ENCODE measurements at places on chromosomes 6 and 20.

DNA sequence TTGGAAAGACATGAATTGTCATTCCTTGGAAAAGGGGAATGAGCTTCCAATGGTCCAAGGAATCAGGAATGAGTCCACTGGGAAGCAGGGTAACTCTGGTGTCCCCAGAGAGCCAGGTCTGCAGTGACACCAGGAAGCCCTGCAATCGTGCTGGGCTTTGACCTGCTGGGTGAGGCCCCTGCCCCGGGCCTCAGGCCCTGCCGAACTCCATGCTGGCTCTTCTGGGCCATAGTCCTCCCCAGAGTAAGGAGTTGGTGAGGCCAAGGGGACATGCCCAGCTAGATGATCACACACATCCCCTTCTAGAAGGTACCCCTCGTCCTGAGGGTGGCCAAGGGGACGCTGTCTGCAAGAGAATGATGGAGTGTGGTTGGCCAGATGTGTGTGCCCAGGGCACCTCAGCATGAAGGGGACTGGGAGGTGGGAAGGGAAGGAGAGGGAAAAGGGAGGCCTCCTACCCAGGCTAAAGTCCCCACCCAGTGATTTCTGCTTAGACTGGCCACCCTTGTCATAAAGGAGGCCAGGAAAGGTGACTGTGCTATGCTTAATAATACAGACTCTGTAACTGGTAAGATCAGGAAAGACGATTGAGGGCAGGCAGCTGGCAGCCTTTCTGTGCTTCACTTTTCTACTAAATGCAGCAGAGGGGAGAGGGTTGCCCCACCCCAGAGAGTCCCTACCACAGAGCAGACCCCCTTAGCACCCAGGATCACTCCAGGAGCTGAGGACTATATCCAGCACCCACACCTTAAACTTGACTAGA is 119.3 kb downstream of the SNX5 start:
- no peak for DNase-seq

DNA sequence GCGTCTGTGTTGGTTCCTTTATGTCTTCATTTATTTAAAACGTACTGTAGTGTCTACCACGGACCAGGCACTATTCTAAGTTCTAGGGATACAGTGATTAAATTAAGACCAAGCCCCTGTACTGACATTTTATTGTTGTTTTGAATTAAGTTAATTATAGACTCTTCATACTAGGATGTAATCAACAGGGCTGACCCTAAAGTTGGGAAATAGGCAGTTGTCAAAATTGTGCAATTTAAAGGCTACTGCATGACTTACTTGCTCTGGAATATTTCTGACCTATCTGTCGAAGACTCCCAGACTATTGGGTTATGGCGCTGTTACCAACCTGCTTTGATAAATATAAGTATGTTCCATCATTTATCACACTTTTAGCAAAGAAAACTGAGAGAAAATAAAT is 6.7 kb downstream of the MYO6 start:
- no peak for DNase-seq

GRCh38 chr6:30463242-30463641 is 26.1 kb upstream of the HLA-E start:
- no peak for DNase-seq

DNA sequence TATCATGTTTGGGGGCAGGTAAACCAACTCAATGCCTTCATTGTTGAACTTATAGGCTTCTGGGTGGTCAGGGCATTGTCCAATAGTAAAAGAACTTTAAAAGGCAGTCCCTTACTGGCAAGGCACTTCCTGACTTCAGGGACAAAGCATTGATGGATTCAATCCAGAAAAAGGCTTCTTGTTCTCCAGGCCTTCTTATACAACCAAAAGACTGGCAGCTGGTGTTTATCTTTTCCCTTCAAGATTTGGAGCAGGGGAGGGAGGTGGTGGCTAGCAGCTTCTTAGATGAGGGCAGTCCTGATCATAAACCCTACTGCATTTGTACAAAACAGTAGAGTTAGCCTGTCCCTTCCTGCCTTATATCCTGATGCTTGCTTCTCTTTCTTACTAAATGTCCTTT is 57.5 kb downstream of the NCOA3 start:
- no peak for DNase-seq

DNA sequence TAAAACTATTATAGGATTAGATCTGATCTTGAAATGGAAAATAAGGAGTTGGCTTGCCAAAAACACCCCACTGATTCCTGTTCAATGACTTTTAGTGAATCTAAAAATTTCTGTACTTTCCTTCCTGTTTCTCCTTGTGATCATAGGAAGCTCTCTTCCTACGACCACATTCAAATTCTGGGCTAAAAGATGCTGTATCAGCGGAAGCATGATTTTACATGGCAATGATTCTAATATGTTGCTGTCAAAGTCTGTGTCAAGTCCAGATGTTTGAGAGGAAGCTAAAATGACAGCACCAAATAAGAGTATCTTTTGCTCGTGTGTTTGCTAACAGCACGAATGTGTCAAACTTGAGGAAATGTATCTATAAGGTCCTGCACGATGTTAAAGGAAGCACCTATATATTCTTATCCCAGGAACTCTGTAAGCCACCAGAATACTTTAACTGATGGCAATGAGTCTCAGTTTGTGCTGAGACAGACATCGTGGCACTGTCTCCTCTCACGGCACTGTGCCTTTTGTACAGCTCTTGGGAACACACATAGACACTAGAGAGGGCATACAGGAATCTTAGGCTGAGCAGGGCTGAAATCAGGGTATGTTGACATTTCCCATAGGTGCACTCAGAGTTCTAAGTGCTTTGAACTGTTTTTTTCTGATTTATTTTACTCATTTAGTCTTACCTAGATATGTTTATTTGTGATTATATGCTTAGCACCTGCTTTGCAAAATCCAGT is 24.9 kb upstream of the MAP3K4 start:
- no peak for DNase-seq

DNA sequence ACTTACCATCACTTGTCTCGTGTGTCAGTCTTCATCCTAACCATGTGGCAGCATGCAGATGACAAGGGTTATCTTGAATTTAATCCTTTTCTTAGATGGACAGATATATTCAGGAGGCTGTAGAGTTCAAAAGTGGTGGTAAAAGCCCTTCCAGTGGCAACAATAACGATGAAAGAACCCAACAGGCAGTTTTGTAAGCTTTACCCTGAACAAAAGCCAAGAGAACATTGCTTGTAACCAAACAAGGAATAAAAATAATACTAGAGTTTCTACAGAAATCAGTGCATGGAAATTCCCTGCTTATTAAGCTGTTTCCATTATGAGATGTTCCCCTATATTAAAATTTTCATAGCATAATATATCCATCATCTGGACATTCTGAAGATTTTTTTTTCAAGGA is 69.7 kb downstream of the PDE7B start:
- no peak for DNase-seq

DNA sequence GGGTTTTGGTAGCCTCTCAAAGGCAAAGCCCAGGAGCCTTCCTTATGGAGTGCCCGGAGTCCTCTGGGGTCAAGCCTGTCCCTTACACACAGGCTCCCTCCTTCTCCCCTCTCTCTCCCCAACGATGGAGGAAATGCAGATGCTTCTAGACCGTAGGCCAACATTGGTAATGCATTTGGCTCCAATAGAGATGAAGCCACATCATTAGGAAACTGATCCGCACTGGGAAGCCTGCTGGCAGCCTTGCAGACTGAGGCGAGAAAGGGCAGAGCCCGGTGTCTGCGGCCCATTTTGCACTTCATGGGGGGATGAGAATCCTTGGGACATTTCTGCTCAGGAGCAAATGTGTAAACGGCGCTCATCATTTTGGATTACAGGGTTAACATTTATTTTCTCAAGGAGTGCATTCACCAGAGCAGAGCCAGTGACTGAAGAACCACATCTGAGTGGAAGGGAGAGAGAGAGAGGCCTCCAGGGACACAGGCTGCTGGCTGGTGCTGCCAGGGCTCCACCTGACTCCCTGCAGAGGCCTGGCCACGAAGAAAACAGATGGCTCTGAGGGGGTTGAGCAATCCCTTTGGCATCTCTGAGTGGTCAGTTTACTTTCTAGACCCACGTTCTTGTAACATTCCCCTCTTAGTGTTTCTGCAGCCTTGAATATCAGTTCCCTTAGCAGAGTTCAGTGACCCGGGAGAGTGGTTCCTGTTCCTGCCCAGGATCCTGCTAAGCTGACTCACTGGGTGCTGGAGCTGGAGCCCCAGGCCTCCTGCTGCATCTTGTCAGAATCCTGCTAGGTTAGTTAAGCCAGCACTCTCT is 4.4 kb upstream of the CST3 start:
- no peak for DNase-seq

- DNase-seq, result peak; percentile 58
Observed at GRCh38 chr6:135053406-135053805, 1.2 kb downstream of the HBS1L start.

DNA sequence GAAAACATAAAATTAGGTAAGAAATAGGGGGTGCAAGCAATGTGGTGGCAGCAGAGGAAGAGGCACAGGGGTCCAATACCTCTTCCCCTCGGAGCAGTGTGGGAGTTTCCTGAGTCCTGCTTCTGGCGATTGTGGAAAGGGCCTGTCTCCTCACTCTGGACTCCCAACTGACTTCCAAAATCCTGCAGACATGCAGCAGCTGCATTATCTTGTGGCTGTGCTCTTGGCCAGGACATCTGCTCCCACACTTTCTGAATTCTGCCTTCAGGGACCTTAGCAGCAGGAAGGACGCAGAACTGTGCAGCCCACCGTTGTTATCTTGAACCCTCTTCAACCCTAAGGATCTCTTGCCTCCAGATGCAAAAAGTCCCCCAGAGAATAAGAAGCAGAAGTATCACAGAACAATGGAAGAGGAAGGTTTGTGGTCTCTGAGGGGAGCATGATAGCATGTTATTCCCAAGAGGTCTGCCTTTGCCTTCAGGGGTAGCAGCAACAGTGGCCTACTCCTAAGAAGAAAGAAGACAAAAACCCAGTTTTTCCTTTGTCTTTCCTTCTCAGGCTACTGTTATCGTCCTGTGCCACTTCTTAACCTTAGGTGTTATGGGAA is 102.5 kb upstream of the EMILIN3 start:
- no peak for DNase-seq

- DNase-seq, result peak; percentile 47
Observed at GRCh38 chr6:25089442-25089841, 153.7 kb upstream of the RIPOR2 start.

DNA sequence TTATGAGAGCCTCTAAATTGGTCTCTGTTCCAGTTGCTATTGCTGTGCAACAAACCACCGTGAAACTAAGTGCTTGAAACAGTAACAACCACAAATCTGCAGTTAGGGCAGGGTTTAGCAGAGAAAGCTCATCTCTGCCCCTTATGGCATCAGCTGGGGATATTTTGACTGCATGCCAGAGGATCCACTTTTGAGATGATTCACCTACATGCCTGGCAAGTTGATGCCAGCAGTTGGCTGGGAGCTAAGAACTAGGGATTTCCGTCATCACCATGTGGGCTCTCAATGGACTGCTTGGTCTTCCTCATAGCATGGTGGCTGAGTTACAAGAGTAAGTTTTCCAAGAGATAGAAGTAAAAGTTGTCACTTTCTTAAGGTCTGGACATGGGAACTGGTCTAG is 35.1 kb downstream of the PLCB4 start:
- DNase-seq, result no peak

GRCh38 chr6:43668151-43669028 is 19.2 kb downstream of the MRPS18A start:
- peak; percentile 92 for DNase-seq

- DNase-seq, result no peak
Observed at GRCh38 chr20:45752746-45753145, 30.6 kb downstream of the SPINT4 start.

- peak; percentile 39 for DNase-seq
Observed at GRCh38 chr6:36035225-36035624, 7.6 kb downstream of the MAPK14 start.

DNA sequence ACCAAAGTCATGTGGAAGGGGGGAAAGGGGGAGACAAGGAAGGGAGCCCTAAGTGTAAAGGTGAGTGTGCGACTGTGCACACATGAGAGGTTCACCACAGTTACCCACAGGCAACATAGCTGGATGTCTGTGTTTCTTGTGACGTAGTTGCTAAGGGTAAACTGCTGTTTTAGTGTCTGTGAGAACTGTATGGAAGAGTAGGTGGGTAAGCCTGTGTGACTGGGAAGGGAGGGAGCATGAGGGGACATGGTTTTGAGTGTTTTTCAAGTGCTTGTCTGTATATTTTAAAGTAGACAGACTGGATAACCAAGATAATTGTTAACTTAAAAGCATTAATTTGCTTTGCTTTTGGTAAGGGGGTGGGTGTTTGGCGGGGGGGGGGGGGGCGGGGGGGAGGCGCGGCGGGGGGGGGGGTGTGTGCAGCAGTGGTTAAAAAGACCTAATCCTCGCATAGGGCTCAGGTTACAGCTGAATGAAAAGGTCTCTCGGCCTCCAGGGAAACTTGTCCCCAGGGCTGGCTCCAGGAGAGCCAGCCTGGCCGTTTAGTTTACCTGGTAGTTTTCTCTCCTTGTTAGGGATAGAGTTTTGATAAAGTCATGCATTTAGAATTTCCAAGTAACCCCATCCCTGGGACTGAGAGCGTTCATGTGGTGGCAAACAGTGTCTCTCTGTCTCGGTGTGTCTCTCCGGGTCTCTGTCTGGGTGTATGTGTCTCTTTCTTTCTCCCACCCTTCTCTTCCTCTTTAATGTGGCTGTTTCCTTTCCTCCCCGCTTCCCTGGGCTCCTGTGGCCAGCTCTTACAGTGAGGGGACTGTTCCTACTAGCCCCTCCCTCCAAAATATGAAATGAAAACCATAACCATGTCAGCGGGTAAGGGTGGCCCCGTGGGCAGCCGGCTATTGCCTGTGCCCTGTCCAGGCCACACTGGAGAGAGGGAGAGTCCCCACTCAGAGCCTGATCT is 3.4 kb downstream of the SCUBE3 start:
- DNase-seq, result no peak

DNA sequence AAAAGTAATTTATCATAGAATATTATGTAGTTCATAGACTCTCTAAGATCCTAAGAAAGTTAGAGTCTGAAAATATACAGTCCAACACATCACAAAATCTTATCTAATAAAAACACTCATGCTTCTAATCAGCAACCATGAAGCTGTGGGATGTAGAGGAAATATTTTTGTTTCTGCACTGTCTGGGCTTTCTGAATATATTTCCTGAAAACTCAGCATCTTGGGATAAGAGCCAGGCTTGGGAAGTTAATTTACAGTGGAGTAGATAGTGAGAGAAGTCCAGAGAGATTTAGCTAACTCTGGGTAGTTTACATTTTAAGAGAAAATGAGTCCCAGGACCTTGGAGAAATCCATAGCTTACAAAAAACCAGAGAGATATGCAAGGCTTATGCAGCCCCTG is 150.4 kb upstream of the BMP5 start:
- DNase-seq, result no peak

DNA sequence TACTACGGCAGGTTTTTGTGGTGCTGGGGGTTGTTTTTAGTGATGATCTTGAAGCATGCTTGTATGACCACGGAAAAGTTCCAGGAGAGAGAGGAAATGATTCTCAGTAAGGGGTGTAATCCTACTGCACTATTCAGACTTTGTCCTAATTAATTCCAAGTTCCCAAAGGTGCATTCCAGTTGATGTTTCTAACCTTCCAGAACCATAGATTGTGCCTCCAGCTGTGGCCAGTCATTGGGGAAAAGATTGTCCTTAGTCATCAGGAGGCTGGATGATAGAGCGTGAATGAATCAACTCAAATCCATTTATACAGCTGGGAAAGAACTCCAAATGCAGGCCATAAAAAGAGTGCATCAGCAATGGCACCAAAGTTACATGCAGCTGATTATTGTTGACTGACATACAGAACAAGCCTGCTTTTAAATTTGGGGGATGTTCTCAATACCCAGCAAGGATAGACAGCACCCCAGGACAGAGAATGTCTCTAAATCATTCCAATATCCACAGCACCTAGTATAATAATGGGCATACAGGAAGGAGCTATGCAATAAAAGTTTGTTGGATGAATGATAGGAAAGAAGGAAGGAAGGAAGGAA is 27.8 kb upstream of the PKHD1 start:
- DNase-seq, result no peak

GRCh38 chr6:11616200-11616611 is 78.7 kb downstream of the TMEM170B start:
- DNase-seq, result no peak
